ENCODE measurements at places on chromosomes 11 and 22.

DNA sequence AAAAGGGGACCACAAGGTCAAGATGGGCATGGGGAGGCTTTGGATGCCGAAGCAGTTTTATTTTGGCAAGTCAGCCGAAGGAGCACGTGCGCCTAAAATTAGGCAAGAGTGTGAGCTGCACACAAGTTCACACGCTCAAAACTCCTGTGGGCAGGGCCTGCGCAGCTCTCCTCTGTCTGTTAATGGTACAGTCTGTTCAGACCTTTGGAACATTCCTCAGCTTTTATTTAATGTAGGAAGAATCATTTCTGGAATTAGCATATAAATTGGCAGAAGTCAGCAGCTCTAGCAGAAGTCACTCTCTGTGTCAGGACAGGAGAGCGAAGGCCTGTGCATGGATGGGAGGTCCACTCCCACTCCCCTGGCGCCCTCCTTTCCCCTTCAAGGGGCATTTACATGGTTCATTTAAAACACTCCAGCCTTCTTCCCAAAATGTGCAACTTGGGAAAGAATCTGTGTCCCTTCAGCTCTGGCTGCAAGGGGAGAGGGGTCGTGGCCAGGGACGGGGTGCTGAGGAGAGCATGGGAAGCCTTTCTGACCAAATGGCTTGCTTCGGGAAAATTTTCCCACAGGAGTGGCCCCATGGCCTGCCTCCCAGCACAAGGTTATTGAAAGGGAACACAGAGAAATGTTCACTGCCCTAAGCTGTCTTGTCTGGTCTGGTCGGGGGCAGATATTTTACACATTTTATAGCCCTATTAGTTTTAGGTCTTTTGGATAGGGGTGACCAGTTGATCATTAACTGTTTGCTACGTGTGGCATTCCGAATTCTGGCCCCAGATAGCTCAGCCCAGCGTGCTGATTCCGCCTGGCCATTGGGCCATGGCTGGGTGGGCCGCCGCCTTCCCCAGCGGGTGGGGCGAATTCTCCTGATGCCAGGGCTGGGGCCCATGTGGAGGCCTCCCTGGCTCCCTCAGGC lies 43.9 kb upstream of the SMIM38 start:
- no peak for DNase-seq

DNA sequence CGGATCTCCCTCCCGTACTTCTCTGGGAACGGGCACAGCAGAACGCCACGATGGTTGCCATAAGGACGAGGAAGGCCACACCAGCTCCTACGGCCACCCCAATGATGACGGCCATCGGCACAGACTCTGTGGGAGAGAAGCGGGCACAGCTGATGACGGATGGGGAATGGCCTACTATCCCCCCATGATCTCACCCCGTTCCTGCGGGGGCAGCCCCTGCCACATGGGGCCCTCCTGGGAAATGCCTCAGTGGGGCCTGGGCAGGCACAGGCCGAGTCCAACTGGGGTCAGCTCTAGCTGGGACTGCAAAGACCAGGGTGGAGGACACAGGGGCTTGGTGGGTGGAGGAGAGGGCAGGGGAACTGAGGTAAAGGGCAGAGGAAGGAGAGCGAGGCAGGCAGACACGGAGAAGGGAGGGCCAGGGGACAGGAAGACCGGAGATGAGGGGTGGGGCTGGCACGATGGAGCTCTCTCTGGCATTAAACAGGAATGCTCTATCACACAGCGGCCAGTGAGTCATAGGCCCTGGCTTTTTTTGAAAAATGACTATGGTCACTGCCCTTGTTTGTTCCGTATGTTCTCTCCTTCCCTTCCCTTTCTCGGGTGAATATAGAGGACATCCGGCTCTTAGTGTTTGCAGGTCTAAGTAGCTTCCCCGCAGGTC lies 76.0 kb downstream of the ST3GAL4 start:
- peak; percentile 27 for DNase-seq

- DNase-seq, result no peak
Observed at GRCh38 chr11:96012086-96012824, 88.3 kb upstream of the MTMR2 start.

GRCh38 chr11:126337474-126338241 lies 17.8 kb upstream of the ST3GAL4 start:
- no peak for DNase-seq

DNA sequence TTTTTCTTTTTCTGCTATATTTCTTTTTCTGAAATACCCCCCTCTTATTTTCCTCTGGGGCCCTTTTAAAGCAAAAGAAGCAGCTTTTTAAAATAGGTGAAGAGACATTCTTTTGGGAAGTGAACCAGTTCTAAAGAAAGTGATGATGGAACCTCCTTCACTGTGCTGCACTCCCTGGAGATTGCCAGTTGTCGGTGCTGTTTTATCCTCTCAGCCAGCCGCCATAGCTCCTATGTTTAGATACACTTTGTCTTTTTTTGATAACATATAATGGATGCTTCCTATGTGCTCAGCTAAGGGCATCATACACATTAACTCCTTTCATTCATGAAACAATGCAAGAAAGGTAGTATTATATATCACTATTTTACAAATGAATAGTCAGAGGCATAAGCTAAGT lies 14.0 kb downstream of the CFAP300 start:
- no peak for DNase-seq

DNA sequence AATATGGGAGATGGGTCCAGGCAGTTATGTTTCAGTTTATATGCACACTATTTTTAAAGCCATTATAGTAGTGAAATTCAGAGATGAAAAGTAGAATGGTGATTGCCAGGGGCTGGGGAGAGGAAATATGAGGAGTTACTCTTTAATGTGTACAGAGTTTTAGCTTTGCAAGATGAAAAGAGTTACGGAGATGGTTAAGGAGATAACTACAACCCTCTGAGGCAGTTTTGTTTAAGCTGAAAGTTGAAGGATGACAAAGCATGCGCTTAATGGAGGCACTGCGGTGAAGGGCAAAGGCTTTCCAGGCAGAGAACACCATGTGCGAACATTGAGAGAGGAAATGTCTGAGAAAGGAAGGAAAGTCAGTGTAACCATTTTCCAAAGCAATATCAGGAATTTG lies 18.2 kb upstream of the BMAL1 start:
- no peak for DNase-seq

DNA sequence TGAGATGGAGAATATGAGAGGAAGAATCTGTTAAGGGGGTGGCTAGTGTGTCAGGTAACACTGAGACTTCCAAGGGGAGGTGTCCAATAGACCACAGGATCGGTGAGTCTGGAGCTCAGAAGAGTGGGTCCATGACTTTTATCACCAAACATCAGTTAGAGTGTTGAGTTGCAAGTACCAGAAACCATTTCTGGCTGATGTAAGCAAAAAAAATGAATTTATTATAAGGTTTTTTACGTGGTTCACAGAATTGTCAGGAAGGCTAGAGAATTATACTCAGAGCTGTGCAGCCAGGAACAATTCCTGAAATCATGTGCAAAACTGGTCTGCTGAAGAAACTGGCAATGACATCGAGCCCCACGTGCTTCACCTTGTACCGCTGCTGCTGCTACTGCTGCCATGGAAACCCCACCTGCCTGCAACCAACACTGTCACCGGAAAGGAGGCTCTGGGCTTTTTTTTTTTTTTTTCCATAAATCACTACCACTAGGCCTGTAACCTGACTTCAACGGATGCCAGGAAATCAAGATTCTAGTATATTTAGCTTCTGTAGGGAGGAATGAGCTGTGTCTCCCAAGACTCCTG lies 16.6 kb upstream of the STK33 start:
- no peak for DNase-seq

All from skeletal muscle cell (primary cell).